ENCODE measurements at places on chromosomes 4 and X.

- no peak for DNase-seq
Observed at GRCh38 chr4:151436093-151436518, 27.1 kb downstream of the FHIP1A start.

DNA sequence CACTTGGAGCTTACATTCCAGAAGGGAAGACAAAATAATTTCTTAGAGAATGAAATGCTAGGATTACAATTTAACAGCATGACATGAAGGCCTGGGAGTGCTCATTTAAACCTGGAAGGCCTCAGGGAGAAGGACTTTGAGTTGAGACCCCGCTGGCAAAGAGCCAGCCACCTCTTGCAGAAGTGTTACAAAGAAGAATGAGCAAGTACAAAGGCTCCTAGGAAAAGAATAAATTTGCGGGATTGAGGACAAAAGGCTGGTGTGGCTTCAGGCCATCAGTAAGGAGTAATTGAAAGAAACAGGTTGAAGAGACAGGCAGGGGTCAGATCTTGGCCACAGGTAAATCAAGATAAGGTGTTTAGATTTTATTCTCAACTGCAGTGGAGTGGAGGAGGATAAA, 3.1 kb upstream of the ELOVL6 start:
- no peak for DNase-seq

GRCh38 chr4:61860376-61860775, 660.2 kb downstream of the ADGRL3 start:
- DNase-seq, result no peak

GRCh38 chrX:104137496-104137895, 19.3 kb downstream of the SLC25A53 start:
- DNase-seq, result no peak

DNA sequence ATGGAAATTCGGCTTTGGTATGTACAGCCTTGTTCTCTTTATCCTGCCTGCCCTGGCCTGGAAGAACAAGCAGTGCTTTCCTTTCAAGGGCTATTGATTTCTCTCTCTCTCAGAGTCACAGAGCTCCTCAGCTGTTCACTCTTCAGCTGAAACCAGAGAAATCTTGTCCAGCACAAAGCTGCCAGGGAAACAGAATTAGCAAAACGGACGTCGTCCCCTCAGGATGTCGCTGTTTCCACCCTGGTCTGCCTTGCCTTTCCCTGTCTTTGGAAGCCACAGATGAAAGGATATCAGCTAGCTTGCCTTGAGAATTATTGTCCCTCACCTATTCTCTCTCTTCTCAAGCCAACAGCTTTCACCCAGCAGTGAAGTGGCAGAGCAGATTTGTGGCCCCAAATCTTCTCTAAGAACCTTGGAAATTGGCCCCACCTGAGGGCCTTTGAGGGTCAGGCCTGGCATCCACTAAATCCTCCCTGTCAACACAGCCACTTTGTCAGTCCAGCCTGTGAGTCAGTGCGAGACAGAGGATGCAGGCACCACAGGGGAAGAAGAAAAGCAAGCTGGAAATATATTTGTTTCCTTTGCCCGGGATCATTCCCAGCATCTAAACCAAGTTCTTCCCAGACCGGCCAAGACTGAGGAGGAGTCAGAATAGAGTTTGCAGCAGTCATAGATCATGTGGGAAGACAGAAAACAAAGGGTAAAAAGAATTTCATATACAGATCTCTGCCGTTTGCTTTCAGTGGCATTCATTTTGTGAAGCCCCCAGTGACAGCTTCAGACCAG, 63.8 kb upstream of the MTM1 start:
- DNase-seq, result no peak

GRCh38 chr4:156677131-156677531, 294.5 kb downstream of the PDGFC start:
- DNase-seq, result no peak

DNA sequence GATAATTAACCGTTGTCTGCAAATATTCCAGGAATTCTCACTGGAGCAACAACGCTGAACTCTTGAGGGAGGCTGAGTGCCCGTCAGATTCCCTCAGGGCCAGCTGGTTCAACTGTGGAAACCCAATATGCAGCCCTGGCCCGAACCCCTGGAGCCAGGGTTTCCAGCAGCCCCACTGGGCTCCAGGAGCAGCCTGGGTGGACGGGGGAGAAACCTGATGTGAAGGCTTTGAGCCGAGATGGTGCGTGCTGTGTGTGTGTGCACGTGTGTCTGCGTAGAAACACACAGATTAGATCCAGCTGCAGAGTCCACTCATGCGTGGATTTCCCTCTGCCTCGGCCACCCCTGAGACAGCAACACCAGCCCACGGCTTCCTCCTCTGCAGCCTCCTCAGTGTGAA, 19.4 kb upstream of the SLC25A6 start:
- DNase-seq, result no peak

- peak; percentile 4 for DNase-seq
Observed at GRCh38 chrX:23493941-23494374, 159.3 kb downstream of the PTCHD1 start.

- DNase-seq, result no peak
Observed at GRCh38 chr4:67134616-67135015, 410.7 kb downstream of the CENPC start.

GRCh38 chrX:123990169-123990568, 28.7 kb downstream of the STAG2 start:
- DNase-seq, result no peak

- DNase-seq, result no peak
Observed at GRCh38 chr4:57127361-57127760, 17.2 kb upstream of the IGFBP7 start.

DNA sequence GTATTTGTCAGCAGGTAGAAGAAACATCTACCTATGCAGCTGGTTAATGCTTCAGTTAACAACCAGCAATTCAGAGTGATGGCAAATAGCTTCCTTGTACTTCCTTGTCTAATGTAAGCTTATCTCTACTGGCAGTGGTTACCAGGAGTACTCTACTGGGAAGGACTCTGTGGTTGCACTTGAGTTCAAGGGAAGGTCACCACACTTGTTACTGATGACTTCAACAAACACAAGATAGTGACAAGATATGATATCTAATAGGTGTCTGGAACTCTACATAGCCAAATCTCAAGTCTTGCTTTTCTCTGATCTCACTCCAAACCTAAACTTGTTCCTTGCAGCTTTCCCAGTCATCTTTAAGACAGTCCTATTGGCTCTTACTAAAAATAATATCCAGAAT, 1644.9 kb upstream of the TENM3 start:
- DNase-seq, result no peak

DNA sequence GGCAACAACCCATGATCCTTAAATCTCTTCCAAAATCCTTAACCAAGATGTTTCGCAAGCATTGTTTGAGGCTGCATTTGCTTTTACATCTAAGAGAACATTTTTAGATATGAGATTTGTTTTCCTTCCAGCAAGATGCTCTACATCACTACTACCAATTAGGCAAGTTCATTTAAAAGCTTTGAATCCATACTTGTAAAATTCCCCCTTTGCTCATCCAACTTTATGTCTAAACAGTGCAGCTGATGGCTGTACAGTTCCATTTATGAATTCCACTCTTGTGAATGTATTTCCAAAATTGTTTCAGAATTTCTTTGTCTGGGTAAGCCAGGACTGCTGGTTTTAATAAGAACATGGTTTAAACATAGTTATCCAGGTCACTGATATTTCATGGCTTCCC, 31.5 kb downstream of the RAI2 start:
- DNase-seq, result no peak

GRCh38 chrX:47458528-47458927, 24.5 kb downstream of the ZNF41 start:
- DNase-seq, result no peak

GRCh38 chr4:154315741-154316140, 175.9 kb downstream of the DCHS2 start:
- DNase-seq, result no peak

DNA sequence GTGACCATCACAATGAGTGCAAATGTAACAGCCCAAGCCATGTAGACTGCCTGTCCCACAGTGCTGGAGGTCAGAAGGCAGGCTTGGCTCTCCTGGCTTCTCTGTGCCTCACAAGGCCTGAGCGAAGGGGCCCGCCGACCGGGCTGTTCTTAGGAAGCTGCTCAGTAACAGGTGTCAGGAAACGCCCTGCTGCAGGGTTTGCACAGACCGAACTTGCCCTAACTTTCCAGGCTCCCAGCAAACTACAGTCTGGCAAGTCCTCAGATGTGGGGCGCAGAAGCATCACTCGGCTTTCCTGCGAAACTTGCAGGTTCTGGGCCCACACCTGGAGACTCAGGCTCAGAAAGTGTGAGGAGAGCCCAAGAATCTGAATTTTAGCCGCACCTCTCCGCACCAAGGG, 87.6 kb downstream of the CRMP1 start:
- no peak for DNase-seq

DNA sequence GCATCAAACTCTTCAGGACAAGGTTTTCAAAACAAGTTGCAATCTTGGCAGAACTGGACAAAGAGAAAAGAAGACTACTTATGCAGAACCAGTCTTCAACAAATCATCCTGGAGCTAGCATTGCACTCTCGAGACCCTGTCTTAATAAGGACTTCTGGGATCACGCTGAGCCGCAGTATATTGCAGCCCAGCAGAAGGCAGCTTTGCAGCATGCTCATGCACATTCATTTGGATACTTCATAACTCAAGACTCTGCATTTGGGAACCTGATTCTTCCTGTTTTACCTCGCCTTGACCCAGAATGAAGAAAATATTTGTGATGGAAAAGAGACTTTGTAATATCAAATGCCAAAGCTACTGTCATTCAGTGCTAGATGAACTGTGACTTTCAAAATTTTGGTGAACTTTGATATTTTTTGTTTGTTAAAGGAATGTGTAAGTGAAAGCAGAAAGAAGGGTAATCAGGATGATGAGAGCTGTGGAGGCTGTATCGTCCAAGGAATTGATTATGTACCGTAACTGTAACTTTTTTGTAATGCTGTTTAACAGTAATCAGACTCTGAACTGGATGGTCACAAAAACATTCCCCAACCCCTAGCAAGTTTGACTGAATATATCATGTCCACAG, 27.2 kb downstream of the HSPA4L start:
- DNase-seq, result no peak

DNA sequence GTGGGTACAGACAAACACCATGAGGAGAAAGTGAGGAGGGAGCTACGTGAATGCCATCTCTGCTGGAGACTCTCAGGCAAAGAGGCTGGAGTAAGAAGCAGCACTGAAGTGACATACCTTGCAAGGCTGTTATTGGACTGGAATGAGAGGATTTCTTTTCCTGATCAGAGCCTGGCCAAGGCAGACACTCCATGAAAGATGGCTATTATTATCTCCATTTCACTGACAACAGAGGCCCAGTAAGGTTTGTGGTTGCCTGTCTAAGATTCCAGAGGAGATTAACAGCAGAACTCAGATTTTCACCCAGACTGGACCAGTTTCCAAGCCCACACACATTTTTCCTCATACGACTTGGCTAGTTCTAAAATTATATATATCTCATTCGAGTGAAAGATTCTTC, 162.0 kb upstream of the EOLA2 start:
- DNase-seq, result no peak

GRCh38 chr4:78379040-78379439, 172.5 kb upstream of the ANXA3 start:
- no peak for DNase-seq

DNA sequence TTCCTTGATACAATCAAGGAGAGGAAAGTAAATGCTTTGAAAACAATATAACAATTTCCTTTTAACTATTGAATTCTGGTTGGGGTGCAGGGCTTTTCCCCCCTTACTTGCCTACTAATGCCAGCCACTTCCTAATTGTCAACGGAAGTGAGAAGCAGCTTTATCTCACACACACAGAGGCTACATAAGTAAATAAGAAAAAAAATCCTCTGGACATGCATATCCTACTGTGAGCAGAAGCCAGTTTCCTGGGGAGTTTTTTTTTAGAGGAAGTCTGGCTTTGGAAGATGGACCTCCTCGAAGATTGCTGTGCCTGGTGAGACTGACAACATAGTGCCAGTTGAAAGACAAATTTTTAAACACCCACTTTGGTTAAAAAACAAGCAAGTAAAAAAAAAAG, 180.6 kb downstream of the OPHN1 start:
- DNase-seq, result no peak

- DNase-seq, result no peak
Observed at GRCh38 chr4:3221996-3222395, 27.0 kb upstream of the MSANTD1 start.

DNA sequence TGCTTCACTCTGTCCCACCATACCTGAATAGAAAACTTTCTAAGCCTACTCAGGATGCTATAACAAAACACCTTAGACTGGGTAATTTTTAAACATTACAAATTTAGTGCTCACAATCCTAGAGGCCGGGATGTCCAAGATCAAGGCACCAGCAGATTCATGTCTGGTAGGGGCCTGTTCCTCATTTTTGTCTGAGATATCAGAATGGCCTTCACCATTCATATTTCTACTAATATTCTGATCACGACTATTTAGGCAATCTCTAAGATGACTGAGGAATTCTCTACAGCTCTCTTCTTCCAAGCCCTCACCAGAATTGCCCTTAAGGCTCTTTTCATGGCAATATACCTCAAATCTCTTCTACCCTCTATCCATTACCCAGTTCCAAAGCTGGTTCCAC, 77.4 kb upstream of the NRK start:
- no peak for DNase-seq

DNA sequence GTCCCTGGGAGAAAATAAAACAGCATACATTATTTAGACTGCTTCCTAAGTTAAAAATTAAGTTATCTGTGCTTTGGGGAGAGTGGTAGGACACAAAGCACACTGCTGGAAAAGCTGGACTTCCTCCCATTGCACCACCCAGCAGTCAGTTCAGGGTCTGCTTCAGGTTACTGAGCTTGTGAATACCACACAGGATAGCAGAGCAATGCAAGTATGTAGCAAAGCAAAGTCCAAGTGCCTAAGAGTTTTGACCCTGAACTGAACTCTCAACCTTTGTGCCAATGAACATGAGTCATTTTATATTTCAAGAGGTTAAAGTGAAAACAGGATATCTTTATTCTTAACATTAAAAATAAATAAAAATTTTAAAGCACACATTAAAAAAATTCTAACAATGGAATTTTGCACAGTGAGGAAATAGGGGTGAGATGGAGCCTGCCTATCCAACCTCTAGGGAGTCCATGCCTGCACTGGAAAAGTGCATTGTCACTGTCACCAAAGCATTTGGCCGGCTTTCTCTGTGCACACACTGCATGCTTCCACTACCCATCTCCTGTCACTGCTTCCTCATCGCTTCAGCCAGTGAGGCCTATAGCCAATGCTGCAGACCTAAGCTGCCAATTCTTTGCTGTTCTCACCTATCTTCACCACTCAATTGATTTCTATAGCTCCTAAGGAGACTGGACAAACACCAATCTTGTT, 50.9 kb downstream of the ABCG2 start:
- DNase-seq, result no peak
